Retina (tissue), 1 donor: ENCODE measurements at places on chromosomes 4 and X.

- DNase-seq: no peak
Measured at GRCh38 chr4:89724716-89725115, 112.2 kb downstream of the SNCA start.

DNA sequence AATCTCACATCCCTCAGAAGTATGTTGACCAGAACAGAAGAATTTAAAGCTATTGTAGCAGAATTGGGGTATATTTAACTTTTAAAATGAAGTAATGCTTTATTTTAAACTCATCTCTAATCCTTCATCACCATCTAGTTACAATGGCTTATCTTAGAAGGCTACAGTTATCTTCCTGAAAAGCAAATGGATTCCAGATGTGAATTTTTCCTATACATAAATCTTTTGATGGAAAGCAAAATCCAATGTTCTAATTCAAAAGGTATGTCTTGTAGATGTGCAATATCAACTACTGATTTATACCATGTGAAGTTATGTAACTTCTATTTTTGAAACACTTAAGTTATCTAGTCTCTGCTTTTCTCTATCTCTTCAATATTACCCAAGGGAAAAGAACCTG, 47.6 kb downstream of the CCNG2 start:
- DNase-seq: no peak

DNA sequence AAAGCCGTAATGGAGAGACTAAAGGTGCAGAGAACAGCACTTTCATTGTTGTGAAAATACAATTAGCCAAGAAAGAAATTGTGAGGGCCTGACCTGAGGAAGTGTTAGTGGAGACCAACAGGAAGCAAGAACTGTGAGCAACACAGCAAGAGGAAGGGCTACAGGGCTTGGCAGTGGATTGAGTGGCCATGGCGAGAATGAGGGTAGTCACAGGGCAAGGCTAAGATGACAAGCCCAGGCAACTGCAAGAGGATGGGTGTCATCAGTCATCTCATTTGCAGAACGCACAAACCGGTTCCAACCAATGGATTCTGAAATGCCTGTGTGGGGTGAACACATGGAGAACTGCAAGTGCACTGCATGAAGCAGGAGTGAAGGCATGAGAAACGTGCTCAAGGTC, 3.6 kb downstream of the SLC10A6 start:
- no peak for DNase-seq

- DNase-seq: peak; percentile 3
Measured at GRCh38 chrX:13340182-13340791, 20.4 kb upstream of the ATXN3L start.

DNA sequence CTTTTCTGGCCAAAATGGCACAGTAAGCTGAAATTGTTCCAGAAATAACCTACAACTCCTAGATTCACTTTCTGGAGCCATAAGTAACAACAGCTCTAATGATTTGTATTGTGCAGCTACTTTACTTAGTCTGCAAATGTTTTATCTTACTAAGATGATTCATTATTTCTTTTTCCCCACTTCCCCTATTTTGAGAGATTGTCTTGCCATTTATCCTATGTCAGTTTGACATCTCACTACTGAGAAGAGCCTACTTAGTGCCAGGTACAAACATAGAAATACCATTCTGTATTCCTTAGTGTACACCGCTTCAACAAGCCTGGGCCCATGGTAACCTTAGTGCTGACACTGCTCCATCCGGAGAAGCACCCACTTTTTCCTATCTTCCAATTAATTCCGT, 13.8 kb upstream of the STK26 start:
- DNase-seq: no peak

- DNase-seq: peak; percentile 37
Measured at GRCh38 chrX:53695946-53696549, 9.5 kb upstream of the HUWE1 start.

- peak; percentile 2 for DNase-seq
Measured at GRCh38 chrX:128518508-128518907, 466.3 kb upstream of the ACTRT1 start.

DNA sequence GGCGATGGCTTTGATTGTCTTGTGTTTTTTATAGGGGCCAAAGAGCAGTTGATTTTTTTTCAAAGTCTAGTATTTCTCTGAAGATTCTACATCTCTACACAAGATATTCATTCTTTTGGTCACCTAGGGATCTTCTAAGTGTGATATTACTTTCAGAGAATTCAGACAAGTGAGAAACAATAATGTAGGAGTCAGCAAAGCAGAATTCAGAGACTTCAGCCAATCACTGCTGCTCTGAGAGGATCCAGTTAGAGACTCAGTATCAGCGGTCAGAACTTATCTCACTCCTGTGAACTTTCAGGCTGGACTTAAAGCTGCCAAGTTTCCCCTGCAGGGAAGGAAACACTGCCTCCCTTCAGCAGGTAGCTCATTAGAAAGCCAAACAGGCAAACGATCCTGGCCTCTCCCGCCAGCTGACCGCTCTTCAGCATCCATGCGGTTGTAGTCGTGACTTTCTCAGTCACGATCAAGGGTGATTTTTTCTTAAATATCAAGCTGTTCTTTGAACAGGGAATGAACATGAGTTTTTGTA, 59.2 kb downstream of the NSUN7 start:
- no peak for DNase-seq

- DNase-seq: no peak
Measured at GRCh38 chrX:134647477-134647877, 10.8 kb downstream of the PLAC1 start.

DNA sequence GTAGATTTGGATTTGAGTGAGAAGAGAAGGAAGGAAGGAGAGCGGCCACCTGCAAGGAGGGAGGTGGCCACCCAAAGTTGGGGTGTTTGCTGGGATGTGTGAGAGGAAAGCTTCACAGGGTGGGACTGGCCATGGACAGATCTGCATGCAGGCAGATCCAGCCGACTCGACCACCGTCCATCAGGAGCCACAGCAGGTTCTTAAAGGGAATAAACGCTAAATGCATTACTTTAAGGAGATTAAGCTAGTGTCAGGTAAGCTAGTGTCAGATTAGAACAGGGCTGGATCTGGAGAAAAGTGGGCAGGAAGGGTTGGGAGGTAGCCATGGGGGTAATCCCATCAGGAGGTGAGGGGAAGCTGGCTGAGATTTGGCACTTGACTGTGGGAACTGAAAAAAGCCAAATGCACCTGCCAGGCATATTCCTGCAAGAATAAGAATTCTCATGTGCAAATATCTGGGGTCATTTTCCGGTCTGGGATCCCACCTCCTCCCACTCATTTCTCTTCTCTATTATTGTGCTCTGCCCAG, 79.6 kb downstream of the MGST2 start:
- no peak for DNase-seq

DNA sequence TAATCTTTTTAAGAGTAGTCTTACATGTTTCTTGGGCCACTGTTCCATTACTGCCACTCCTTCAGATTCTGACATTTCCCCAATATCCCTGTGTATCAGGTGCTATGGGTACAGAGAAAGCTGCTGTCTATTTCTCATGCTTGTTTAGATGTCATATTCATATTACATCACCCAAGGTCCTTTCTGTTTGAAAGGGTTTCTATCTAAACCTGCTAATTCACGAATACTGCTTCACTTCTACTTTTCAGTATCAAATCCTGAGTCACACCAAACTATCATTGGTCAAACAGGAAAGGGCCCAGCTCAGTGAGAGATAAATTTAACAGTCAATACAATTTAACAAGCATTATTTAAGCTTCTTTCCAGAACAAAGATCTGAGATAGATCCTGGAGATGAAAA, 241.4 kb downstream of the UGT8 start:
- DNase-seq: no peak
